Uterine smooth muscle cell (primary cell): ENCODE measurements at places on chromosomes 4 and X. TPM values are rescaled to one million over a fixed set of nuclear protein-coding genes. Genes with fewer than 3 reads are reported as not detected.

The BTC gene
- 0.11 and 0.25 TPM in 2 replicates for total RNA-seq

The MTNR1A gene
- total RNA-seq, result not detected in 2 replicates

The HELT gene
- total RNA-seq, result not detected in 2 replicates

The CHIC2 gene
- total RNA-seq, result 43.9 and 50.0 TPM in 2 replicates

The FAM184B gene
- under 0.01 TPM in 1 of 2 replicates, not detected in the other for total RNA-seq

The PROM1 gene
- under 0.01 TPM in 1 of 2 replicates, not detected in the other for total RNA-seq

The ARFIP1 gene
- 50.9 and 51.4 TPM in 2 replicates for total RNA-seq

The ENPEP gene
- total RNA-seq, result 0.12 and 0.22 TPM in 2 replicates

The ARMCX5 gene
- total RNA-seq, result 17.0 and 18.6 TPM in 2 replicates

The TEX13D gene
- total RNA-seq, result not detected in 2 replicates

The MSX1 gene
- 18.1 and 26.1 TPM in 2 replicates for total RNA-seq

The SHISA3 gene
- 0.12 and 0.22 TPM in 2 replicates for total RNA-seq

The CISD2 gene
- 30.2 and 33.4 TPM in 2 replicates for total RNA-seq

The RAI2 gene
- total RNA-seq, result 0.66 and 0.87 TPM in 2 replicates

The SLC16A2 gene
- 5.9 and 14.4 TPM in 2 replicates for total RNA-seq

The ABHD18 gene
- total RNA-seq, result 6.2 and 6.4 TPM in 2 replicates

The FAM9B gene
- total RNA-seq, result not detected in 2 replicates

The ADRA2C gene
- total RNA-seq, result 1.2 and 1.5 TPM in 2 replicates

The HPGD gene
- 1.5 and 9.8 TPM in 2 replicates for total RNA-seq

The HERC5 gene
- 1.4 and 2.7 TPM in 2 replicates for total RNA-seq

The MAGEC1 gene
- total RNA-seq, result not detected in 2 replicates

The HTN3 gene
- total RNA-seq, result not detected in 2 replicates

The PABPC1L2A gene
- not detected in 2 replicates for total RNA-seq

The ING2 gene
- total RNA-seq, result 8.6 and 19.6 TPM in 2 replicates

The NHSL2 gene
- total RNA-seq, result 1.4 and 1.5 TPM in 2 replicates

The FGB gene
- total RNA-seq, result not detected in 2 replicates

The CYBB gene
- under 0.01 TPM in 1 of 2 replicates, not detected in the other for total RNA-seq

The TMPRSS11D gene
- total RNA-seq, result under 0.01 and 0.33 TPM in 2 replicates

The ADH7 gene
- total RNA-seq, result not detected in 2 replicates

The AP1S2 gene
- 85.2 and 126 TPM in 2 replicates for total RNA-seq

The CCNB3 gene
- total RNA-seq, result 0.12 and 4.2 TPM in 2 replicates

The IL13RA1 gene
- 23.9 and 43.2 TPM in 2 replicates for total RNA-seq

The NUDT10 gene
- total RNA-seq, result 6.2 and 6.3 TPM in 2 replicates

The ADAD1 gene
- 0.25 TPM in 1 of 2 replicates, not detected in the other for total RNA-seq

The TMEM128 gene
- total RNA-seq, result 27.9 and 28.7 TPM in 2 replicates

The MAGEB10 gene
- not detected in 2 replicates for total RNA-seq

The DUSP21 gene
- total RNA-seq, result not detected in 2 replicates

The TXK gene
- not detected in 2 replicates for total RNA-seq

The TEX11 gene
- total RNA-seq, result 0.12 TPM in 1 of 2 replicates, not detected in the other

The GABRQ gene
- 0.87 and 2.5 TPM in 2 replicates for total RNA-seq

The ARR3 gene
- total RNA-seq, result not detected in 2 replicates
